ENCODE measurements at places on chromosomes 16 and 17.

- no peak for DNase-seq
These were observed 32.9 kb downstream of the BAHCC1 start for GRCh38 chr17:81428121-81428515.

DNA sequence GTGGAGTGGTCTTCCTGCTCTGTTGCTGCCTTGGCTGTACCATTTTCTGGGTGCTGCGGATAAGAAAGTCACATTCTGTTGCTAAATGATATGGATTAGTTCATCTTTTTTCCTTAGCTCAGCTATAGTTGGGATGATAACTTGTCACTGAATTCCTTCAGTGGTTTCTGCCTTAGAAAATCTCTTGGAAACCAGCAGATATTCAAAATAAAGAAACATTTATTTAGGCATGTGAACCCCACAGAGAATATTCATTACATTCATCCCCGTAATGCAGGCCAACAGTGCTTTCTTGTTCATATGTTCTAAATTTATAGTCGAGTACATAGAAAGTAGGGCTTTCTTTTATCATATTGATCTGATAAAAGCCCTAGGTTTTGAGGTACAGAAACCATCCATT is 151.3 kb downstream of the CYB561 start:
- DNase-seq: no peak

DNA sequence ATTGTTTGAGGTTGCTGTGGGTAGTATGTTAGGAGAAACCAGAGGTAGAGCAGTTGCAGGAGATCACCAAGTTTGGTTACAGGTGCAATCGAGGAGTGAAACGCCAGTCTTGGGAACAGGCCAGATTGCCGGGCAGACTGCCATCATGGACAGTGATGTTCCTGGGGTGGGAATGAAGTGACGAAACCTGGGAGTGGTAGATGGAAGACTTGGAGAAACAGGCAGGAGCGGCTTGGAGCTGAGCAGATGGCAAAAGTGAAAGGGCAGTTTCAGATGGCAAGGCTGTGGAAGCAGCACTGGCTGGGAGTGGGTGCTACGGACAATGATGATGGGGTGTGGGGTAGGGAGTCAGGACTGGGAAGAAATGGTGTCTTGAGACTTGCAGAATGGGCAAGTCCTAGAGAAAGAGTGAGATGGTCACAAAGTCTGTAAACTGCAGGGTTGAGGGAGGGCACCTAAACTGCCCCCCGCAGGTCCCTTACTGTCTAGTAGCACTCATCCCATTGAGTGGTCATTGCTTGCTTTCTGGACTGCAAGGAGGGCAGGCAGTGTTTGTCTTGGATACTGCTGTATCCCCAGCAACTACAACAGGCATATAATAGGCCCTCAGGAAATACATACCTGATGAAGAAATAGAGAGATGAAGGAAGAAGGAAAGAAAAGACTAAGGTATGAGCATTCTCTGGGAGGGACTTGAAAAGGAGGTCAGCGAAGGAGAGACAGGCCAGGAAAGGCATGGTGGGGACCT is 29.5 kb upstream of the ULK2 start:
- peak; percentile 43 for DNase-seq

- no peak for DNase-seq
These were observed 36.2 kb downstream of the ASPA start for GRCh38 chr17:3511852-3512504.

GRCh38 chr17:81424151-81425017 is 29.1 kb downstream of the BAHCC1 start:
- DNase-seq: no peak

DNA sequence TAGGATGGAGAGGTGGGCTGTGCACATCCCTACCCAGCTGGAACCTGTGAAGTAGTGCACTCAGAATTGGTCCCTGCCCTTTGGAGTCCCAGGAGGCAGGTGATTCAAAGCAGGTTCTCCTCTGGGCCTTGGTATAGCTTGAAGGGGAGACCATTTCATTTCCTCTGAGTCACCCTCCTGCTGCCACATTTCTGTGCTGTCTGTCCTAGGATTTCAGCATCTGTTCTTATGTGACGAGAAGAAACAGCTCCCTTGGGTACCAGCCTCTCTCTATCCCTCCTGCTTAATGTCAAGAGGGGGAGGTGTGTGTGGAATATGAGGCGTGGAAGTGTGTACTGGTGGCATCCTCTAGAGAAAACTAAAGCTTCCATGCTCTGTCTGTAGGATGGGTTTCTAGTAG is 5.0 kb upstream of the NFE2L1 start:
- DNase-seq: no peak

DNA sequence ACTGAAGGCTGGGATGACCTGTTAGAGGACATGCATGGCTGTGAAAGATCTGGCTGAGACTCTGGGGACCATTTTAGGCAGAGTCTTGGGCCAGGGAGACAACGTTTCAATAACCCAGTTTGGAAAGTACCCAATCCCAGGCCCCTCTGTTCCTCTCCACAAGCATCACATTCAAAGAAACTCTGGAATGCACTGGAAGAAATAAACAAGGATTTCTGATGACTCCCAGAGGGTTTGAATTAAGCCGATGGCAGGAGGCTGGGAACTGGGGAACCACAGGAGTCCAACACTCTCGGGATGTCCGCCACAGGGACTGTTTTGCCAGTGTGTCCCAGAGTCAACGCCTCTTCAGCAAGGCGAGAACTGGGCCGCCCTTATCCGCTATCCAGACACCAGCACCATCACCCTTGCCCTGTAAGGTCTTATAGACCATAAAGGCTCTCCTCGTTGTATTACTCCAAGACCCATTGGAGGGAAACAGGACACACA is 3.3 kb downstream of the PMP22 start:
- DNase-seq: no peak

DNA sequence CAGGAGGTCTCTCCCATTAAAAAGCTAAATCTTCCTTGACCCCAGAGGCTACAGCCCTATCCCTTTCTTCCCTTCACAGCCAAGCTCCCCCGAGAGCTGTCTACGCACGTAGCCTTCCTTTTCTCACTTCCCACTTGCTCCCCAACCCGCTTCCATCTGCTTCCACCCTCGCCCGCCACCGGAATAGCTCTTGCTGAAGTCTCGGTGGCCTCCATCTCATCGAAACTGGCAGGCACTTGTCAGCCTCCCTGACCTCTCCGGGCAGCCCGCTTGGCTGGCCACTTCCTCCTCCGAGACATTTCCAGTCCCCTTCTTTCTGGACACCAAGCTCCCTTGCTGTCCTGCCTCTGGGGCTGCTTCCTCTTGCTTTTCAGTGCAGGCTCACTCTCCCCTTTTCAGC is 10.7 kb upstream of the EPOP start:
- DNase-seq: peak; percentile 72

GRCh38 chr17:74746376-74746775 is 2.1 kb upstream of the NHERF1 start:
- DNase-seq: no peak

- DNase-seq: peak; percentile 74
These were observed 16.6 kb downstream of the LDHD start for GRCh38 chr16:75099738-75100602.

- no peak for DNase-seq
These were observed 560.7 kb upstream of the RBFOX1 start for GRCh38 chr16:6771956-6772355.

GRCh38 chr16:27951489-27952120 is 111.9 kb downstream of the GSG1L start:
- no peak for DNase-seq

DNA sequence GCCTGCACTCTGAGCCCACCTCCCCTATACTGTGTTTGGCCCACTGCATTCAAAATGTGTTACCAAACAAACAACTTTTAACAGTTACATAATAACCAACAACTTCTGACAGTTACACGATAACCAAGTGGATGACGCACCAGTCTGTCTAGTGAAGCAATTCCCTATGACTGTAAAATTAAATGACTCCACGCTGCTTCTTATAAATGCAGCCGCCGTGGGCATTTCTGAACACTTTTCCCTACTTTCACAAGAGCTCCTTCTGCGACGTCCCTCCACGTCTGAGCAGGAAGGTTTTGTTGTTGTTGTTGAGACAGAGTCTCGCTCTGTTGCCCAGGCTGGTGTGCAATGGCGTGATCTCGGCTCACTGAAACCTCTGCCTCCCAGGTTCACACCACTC is 27.6 kb downstream of the ZNF276 start:
- DNase-seq: no peak

- DNase-seq: no peak
These were observed 183.8 kb upstream of the CHMP6 start for GRCh38 chr17:80807882-80808281.

- DNase-seq: no peak
These were observed 25.5 kb downstream of the NCOR1 start for GRCh38 chr17:16189791-16190348.

DNA sequence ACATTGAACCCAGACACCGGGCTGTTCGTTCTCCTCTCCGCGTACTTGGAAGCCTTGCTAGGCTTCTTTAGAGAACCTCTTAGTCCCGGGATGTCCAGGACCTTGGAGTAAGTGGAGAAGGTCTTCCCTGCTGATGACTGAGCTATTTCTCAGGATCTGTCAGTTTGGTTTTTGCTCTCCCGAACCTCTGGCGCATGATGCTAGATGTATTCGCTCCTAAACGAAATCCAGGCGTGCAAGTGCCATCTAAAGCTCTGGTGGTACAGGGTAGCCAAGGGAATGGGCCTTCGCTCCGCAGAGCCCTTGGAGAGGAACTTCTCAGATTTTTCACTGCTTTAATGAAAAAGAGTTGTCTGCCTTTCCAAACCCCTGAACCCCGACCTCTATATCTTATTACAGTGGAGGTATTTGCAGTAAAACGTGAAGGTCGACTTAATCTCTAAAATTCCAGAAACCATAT is 547 bp downstream of the VMP1 start:
- DNase-seq: no peak

DNA sequence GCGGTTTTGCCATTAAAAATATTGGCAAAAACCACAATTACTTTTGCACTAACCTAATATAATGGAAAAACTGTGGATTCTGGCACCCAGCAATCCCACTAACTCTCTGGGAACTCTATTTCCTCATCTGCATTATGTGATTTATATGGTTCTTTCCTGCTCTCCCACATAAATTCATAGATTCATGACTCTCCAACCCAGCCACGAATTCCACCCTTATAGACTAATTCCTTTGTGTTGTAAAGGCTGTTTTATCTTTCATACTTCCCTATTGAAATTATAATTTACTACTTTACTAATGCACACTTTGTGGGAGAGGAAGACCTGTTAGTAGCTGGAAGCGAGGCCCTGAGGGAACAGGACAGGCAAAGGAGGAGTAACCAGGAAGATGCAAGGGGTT is 88.4 kb upstream of the GNAO1 start:
- no peak for DNase-seq

- DNase-seq: no peak
These were observed 15.3 kb downstream of the NPLOC4 start for GRCh38 chr17:81621494-81622130.

GRCh38 chr17:57880086-57880456 is 30.2 kb upstream of the MRPS23 start:
- no peak for DNase-seq

DNA sequence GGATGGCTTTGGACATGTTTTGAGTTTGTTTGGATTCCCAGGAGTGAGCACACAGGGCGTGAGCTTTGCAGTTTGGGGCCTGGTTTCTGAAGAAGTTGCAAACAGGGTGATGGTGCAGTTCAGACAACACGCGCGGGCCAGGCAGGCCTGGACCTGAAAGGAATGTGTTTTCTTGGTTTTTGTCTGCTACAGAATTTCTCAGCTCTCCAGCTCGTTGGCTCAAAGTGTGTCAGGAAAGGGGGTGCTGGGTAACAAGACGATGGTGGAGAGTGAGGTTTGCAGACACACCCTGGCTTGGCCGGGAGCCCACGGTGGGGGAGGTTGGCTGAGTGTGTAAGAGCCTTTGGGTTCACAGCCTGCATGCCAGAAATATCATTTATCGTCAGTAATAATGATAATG is 82.3 kb downstream of the CMIP start:
- DNase-seq: peak; percentile 71

DNA sequence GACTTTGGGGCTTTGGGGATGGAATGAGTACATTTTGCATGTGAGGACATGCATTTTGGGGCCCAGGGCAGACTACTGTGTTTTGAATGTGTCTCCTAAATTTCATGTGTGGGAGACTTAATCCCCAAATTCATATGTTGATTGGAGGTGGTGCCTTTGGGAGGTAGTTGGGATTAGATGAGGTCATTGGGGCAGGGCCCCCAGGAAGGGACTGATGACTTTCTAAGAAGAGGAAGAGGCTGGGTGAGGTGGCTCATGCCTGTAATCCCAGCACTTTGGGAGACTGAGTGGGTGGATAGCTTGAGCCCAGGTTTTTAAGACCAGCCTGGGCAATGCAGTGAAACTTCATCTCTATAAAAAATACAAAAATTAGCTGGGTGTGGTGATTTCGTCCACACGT is 42.8 kb upstream of the RAI1 start:
- no peak for DNase-seq

DNA sequence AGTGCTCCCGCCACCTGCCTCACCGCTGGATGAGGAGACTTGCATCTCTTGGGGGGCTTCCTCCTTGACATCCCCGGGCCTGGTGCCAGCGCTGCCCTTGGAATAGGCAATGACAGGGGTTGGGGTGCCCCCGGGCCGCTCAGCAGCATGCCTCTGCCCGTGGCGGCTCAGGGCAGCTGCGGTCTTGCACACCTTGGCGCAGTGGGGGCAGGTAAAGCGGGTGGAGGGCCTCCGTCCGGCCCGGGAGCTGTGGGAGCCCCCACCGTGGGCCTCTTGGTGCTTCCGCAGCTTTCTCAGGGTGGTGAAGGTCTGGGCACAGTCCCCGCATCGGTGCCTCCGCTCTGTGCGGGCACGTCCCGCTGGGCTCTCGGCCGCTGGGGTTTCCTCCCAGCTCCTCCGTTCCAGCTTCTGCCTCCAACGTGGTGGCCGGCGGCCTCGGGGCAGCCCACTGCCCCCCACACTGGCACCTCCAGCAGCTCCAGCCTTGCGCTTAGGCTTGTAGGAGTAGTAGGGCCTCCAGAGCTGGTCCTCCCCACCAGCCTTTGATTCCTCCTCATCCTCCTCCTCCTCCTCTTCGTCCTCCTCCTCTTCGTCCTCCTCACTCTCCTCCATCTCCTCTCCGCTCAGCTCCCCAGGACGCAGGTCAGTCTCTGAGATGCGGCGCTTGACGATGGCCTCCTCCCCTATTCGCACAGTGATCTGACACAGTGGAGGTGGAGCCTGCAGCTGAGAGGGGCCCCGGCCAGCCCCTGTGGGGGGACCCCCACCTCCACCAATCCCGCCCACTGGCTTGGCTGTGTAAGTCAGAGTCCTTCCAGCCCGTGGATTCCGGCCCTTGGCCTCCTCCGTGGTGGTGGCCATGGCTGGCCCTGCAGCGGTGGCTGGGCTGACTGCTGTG is 16.7 kb downstream of the ZBTB4 start:
- DNase-seq: no peak
